Activated T-helper 1 cell treated with Interleukin-2 at 50 U/mL for 16 hours (primary cell): ENCODE measurements at places on chromosomes 1 and 21.

- DNase-seq = no peak
Measured at GRCh38 chr1:106814418-106814817, 242.1 kb upstream of the PRMT6 start.

GRCh38 chr1:206050655-206051235, 2.2 kb upstream of the RHEX start:
- no peak for DNase-seq

DNA sequence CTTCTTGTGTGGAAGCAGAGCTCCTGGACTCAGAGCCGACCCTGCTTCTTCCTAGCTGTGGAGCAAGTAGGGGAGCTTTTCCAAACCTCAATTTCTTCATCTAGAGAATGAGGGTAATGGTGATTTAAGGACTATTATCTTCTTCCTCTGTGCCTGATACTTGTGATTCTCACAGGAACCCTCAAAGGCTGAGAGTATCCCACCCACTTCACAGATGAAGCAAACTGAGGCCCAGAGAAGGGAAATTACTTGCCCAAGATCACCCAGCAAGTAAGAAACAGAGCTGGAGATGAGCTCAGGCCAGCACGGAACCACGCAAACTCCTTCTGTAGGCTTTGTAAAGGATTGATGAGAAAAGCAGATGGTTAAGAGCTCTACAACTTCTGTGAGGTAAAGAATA, 15.1 kb upstream of the SLC2A1 start:
- no peak for DNase-seq

- no peak for DNase-seq
Measured at GRCh38 chr1:223363057-223363855, 720 bp downstream of the SUSD4 start.

DNA sequence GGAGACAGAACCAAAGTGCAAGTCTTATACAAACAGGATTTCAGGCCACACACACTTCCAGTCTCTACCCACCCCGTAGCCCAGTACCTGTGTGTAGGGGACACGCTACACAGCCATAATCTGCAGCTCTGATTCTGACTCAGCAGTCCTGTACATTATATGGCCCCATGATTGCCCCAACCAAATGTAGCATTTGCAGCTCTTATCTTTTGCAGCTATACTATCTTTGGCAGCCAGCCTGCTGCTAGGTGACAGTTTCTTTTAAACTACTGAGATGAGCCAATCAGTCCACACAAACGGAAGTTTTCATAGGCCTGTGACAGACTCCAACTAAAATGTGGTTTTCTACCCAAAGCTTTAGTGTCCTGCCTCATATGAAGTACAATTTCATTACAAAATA, 259.6 kb upstream of the ST6GALNAC5 start:
- no peak for DNase-seq

GRCh38 chr1:180101411-180101810, 53.3 kb upstream of the QSOX1 start:
- no peak for DNase-seq
